ENCODE measurements at places on chromosomes 16 and 17.

DNA sequence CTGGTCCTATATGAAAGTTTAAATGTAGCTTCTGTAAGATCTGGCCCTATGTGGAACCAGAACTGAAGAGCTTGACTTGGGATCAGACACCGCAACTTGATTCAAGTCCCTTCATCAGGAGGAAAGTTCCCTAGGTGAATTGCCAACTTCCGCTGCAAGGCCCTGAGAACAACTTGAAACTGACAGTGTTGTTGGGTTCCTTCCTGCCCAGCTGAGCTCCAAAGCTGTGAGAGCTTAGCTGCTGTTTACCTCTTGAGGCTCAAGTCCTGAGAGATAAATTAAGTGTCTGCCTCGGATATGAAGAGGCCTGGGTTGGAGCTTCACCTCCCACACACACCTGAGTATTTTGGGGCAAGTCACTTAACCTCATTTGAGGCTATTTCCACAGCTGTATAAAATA lies 44.7 kb downstream of the REXO5 start:
- no peak for DNase-seq

- DNase-seq: no peak
Observed at GRCh38 chr17:75979705-75980187, 706 bp downstream of the TEN1 start.

DNA sequence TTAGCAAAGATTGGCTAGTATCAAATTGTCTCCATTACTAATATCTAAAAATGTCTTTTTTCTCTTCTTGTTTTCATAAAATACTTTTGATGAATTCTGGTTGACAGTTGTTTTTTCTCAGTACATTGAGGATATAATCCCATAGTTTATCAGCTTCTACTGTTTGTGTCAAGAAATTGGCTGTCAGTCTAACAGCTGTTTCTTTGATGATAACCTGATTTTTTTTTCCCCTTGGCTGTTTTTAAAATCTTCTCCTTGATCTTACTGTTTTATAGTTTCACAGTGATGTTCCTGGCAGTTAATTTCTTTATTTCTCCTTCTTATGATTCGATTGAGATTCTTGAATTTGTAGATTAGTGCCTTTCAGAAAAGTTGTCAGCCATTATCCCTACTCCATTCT lies 315.3 kb upstream of the PMFBP1 start:
- DNase-seq: no peak

DNA sequence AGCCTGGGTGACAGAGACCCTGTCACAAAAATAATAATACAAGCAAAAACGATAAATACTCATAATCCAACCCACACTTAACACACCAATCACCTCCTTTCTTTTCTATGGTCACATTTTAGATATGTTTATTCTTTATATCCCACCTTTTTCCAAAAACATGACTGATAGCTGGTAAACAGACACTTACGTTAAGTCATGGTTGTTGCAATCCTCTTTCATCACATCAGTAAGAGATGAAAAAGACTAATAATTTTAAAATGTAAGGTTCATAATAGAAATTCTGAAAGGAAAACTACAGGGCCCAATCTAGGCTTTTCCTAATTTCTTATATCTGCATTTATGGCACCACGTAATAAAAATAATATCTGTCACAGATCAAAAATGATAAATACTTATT lies 10.2 kb downstream of the SMURF2 start:
- no peak for DNase-seq

GRCh38 chr16:86252596-86252995 lies 257.7 kb upstream of the FOXF1 start:
- no peak for DNase-seq

- no peak for DNase-seq
Observed at GRCh38 chr17:5500247-5500588, 13.9 kb downstream of the MIS12 start.

DNA sequence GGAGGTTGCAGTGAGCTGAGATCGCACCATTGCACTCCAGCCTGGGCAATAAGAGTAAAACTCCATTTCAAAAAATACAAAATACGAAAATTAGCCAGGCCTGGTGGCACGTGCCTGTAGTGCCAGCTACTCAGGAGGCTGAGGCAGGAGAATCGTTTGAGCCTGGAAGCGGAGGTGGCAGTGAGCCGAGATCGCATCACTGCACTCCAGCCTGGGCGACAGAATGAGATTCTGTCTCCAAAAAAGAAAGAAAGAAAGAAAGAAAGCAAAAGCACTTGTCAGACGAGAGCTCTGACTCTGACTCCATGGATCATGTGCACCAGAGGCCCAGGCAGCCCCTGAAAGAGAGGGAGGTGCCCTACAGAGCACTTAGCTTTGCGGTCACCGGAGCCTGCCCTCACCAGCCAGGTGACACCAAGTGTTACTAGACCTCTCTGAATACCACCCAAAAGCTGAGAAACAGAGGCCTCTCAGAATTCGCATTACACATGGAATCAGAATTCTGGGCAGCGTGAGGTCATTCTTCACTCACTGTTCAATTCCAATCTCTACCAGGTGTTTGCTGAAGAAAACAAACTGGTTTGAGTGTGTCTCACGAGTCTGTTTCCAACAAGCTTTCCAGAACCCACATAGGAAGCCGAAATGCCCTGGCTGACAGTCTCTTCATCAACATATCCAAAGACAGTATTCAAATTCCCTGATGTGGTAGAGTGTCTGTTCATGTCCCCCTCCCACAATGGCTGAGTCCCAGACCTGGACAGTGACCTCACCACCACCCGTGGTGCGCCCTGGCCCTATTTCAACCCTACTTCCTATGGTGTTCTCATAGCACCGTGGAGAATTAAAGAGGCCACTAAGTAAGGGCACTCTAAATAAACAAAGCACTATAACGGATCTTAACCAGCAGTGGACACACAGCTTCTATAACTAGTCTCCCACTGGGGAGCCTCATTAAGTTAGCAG lies 1.5 kb downstream of the FLCN start:
- no peak for DNase-seq

DNA sequence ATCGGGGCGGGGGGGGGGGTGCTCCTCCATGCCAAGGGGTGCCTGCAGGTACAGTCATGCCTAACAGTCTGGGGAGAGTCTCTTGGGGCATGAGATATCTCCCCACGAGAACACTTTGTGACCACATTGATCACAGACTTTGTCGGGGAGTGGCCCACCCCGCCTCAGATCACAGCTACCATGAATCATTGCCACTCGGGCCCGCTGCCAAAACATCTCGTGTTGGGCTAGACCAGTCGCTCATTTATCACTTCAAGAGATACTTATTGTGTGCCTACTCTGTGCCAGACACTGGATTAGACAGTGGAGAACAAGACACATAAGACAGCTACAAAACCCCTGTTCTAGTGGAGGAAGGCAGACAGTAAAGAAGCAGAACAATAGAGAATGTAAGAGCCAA lies 72.6 kb downstream of the CLEC16A start:
- DNase-seq: no peak

GRCh38 chr16:12362482-12363458 lies 386.2 kb downstream of the SNX29 start:
- DNase-seq: no peak

GRCh38 chr16:17213025-17213424 lies 257.7 kb downstream of the XYLT1 start:
- no peak for DNase-seq

GRCh38 chr16:67399218-67399733 lies 6.0 kb upstream of the TPPP3 start:
- DNase-seq: no peak

Data from NCI-H748 treated with DMSO at 0.1 percent for 48 hours (cell line).